ENCODE measurements at places on chromosomes 1 and 21.

- DNase-seq = no peak
Observed at GRCh38 chr1:217435204-217435603, 195.7 kb downstream of the GPATCH2 start.

- no peak for DNase-seq
Observed at GRCh38 chr21:32653326-32653901, 41.2 kb upstream of the CFAP298 start.

DNA sequence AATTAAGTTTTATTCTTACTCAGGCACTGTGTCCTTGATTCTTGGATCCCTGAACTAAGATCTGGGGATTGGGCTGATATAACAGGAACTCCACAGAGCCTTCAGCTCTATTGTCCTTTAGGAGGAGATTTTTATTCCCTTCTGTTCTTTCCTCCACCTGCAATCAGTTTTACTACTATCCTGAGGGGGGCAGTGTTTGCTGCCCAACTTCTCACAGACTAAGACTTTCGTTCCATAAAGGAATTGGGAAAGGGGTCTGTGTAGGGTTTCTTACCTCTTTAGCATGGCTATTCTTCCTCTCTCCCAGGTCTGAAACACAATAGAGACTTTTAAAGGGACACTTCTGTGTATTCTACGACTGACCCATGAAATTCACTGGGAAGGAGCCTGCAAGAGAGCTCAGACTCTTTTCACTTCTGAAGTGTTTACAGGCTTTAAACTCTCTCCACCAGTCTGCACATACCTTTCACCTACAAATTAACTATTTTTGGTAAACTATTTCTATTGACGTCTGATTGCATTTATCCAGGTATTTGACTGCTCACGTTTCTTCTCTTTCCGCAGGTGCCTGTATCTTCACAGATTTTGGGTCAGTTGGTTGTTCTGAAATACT, 103.3 kb upstream of the DEPDC1 start:
- DNase-seq = no peak

DNA sequence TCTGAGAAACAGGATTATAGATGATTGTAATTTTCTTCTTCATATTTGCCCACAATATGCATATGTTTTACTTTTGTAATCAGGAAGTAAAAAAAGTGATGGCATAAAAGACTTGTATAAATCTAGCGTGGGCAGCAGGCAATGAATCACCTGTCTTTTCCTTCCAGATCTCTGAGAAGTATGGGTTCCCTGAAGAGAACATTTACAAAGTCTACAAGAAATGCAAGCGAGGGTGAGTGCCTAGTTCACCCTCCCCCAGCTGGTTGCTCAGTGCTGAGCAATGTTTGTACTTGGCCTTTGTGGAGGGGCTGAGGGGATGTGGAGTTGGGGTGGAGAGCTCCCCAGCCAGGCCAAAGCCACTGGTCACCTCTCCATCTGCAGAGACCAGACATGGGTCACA, 30.7 kb downstream of the GRHL3 start:
- DNase-seq = no peak

DNA sequence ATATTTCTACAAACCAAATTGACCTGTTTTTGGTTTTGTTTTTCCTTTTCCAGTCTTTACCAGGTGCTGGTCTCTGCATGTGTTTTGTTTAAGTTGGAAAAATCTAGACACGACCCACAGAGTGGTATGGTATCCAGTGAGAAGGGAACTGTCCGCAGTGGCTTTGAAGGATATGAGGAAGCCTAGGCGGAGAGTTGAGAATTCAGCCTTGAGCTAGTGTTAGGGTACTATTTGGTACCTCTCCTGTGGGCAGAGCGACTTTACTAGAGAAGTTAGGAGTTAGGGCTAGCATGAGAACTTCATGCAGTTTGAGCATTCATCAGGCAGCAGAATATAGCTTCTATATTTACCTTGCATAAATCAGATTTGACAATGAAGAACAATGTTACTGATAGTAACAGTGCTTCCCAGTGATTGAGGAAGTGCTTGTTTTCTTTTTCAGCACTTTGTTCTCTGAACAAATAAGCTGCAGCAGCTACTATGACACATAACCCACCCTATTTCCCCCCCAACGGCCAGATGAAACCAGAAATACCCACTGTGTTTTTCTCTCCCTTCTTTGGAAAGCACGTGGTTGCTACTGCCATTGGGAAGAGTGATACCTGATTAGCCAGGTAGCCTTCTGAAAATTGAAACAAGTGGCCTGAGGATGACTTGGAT, 19.0 kb downstream of the MRPS6 start:
- DNase-seq = no peak

DNA sequence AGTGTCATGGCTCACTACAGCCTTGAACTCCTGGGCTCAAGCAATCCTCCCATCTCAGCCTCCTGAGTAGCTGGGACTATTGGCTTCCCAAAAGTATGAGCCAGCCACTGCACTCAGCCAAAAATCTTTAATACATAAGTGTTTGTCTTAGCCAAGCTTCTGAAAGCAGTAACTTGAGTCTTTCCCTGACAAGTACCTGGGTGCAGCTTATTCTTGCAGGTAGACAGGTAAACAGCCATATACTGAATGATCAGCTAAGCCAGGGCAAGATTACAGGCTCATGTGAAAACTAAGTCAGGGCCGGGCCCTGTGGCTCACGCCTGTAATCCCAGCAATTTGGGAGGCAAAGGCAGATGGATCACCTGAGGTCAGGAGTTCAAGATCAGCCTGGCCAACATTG, 7.8 kb downstream of the MEAF6 start:
- DNase-seq = no peak

GRCh38 chr1:229856009-229856650, 210.9 kb upstream of the GALNT2 start:
- DNase-seq = peak; percentile 57
